ENCODE measurements at places on chromosomes 12 and 14.
A peak's percentile ranks its signal among the peaks of the same experiment; 100 is the strongest.

DNA sequence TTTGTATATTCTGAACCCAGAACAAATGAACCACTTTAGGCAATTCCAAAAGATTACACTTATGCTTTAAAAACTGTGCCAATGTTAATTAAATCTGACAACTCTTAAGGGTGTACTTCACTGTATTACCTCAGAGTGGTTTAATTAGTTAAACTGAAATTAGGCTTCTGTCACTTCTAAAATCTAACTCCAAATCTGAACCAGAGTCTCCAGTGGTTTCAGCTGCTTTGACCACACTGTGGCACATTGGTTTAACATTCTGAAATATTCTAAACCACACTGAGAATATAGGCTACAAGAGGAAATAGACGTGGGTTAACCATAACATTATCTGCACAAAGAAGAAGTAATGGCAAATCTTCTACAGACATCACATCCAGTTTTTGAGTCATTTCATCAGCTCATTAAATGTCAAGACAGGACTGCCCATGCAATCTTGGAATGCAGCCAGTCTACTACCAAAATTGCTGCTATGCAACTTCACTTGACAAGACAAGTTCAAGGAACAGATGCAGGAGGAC is 94.8 kb downstream of the LRP6 start:
- no peaks in the 10 kb centered on the region for H3K36me3 ChIP-seq
- H3K4me1 ChIP-seq: peaks cover 15% of the 10 kb centered on the region
- no peak overlapping the region for H3K27ac ChIP-seq
- H3K27me3 ChIP-seq: no peaks in the 10 kb centered on the region

- peaks cover 11% of the 10 kb centered on the region for H3K36me3 ChIP-seq
- H3K27ac ChIP-seq: no peak overlapping the region
- H3K4me1 ChIP-seq: no peaks in the 10 kb centered on the region
- H3K27me3 ChIP-seq: no peaks in the 10 kb centered on the region
Measured at GRCh38 chr14:50768680-50769079, 62.3 kb downstream of the NIN start.

DNA sequence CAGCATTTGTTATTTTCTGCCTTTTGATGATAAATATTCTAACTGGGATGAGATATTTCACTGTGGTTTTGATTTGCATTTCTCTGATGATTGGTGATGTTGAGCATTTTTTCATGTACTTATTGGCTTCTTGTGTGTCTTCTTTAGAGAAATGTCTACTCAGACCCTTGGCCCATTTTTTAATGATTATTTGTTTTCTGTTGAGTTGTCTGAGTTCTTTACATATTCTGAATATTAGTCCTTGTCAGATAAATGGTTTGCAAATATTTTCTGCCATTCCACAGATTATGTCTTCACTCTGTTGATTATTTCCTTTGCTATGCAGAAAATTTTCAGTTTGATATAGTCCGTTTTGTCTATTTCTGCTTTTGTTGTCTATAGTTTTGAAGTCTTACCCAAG is 317.0 kb downstream of the CEP128 start:
- H3K27me3 ChIP-seq: no peaks in the 10 kb centered on the region
- H3K4me1 ChIP-seq: no peaks in the 10 kb centered on the region
- H3K36me3 ChIP-seq: no peaks in the 10 kb centered on the region
- H3K4me3 ChIP-seq: no peak overlapping the region

GRCh38 chr14:26261368-26262122 is 336.3 kb downstream of the NOVA1 start:
- no peak for DNase-seq
- H3K4me1 ChIP-seq: no peaks in the 10 kb centered on the region
- H3K36me3 ChIP-seq: no peaks in the 10 kb centered on the region
- H3K27me3 ChIP-seq: no peaks in the 10 kb centered on the region

DNA sequence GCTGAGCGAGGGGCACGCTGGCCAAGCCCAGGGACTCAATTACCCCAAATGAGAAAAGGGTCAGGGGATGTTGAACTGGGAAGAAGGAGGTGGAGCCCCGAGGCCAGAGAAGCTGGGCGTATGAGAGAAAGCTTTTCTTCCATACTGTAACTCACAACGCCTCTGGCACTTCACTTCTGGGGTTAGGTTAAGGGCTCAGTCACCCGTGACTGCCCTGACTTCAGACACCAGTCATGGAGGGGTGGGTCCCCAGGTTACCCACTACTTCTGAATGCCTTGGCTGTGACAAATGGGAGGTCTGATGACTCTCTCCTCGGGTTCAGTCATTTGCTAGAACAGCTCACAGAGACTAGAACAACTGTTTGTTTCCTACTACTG is 5.5 kb upstream of the GPR132 start:
- H3K27me3 ChIP-seq: no peaks in the 10 kb centered on the region
- peak overlapping the region; percentile 29 for H3K4me3 ChIP-seq
- peaks cover 67% of the 10 kb centered on the region for H3K4me1 ChIP-seq
- H3K36me3 ChIP-seq: no peaks in the 10 kb centered on the region
